ENCODE measurements at places on chromosomes 13 and 19.

DNA sequence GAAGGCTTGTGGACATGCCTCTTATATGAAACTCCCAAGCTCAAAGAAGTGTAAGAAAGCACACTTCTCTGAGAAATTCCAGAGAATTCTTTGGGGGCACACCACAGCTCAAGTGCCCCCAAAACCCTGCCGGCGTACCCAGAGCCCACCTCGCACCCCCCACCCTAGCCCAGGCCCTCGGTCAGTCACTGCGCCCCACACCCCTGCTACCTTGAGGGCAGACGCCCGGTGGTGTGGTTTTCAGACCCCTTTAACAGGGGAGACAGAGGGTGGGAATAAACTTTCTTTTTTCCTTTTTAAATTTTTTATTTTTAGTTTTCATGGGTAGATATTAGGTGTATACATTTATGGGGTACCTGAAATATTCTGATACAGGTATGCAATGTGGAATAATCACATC lies 29.5 kb downstream of the PEPD start:
- DNase-seq, result no peak

DNA sequence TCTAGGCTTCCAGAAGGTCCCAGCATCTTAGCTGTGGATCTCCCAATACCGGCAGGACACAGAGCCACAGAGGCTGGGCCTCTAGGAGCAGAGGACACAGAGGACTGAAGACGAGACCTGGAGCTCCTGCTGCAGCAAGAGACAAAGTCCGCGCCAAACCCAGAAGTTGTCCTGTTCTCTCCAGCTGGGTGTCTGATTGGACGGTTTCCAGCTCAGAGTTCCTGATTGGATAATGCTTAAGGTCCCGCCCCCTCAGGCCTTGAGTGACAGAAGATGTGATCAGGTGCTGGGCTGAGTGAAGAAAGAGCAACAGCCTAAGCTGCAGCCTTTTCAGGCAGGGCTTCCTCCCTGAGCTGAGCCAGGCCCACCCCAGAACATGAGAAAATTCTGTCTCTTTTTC lies 59.9 kb upstream of the ZNF85 start:
- no peak for DNase-seq

DNA sequence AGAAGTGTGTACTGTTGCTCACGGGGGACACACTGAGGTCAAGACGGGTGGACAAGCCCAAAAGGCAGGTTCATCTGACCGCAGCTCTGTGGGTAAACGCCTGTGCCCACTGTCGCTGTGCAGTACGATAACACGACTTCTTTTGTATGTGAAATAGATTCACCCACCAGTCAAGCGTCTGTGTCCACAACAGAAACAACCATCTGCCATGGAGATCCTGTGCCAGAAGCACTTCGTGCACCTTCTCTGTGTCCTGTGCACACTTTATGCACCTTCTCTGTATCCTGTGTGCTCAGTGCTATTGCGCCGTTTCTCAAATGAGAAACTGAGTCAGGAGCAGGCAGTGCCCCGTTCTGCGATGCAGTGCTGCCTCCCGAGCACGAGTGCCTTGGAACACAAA lies 138.9 kb downstream of the ATP11A start:
- DNase-seq, result no peak

DNA sequence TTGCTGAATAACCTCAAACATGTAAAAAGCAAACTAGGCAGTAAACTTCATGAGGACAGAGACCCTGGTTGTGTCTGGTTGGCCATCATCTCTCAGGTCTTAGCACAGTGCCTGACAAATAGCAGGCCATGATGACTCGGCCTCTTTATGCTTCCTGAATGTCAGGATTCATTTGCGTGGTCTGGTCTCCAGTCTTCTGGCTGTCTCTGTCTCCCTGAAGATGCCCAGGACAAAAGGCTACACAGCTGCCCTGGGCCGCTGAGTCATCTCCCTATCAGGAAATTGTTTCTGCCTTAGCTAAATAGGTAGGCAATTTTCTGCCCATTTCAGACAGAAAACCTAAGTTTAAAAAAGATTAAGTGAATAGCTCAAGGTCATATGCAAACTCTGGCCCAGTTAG lies 84.1 kb upstream of the FNDC3A start:
- no peak for DNase-seq

- peak; percentile 5 for DNase-seq
These were observed at the start of gene CCDC169 for GRCh38 chr13:36297366-36298338. Gene CCDC169 (minus strand): TSS chr13:36297814. CDS start chr13:36297719, 95 bp downstream.

DNA sequence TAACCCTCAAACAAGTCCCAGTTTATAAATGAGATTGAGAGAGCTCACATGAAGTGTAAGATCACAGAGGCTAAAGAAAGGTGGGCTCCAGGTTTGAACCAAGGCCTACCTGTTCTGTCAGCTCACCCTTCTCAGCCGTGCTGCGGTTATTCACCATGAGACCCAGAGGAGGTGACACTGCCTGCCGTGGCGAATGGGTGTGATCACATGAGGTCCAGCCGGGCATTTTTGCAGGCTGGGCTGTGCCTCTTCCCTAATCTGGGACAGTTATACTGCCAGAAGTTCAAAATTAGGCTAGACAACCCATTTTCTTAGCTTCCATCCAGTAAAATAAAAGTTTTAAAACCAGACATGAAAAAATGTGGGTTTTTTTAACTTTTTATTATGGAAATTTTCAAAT lies 146.8 kb downstream of the FOXO1 start:
- DNase-seq, result no peak

DNA sequence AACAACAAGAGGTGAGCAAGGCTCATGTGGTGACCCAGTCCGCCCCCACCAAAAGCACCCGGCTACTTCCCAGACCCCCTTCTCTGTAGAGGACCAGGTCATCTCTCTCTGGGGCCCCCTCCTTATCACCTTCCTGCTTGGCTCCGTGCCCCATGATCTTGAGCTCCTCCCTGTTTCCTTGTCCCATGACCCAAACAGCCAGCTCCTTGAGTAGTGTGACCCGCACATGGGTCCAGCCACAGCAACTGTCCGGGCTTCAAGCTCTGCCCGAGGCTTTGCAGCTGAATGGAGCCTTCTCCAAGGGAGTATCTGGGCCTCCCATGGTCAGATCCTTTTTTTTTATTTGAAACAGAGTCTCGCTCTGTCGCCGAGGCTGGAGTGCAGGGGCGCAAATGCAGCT lies 61.8 kb downstream of the MYO9B start:
- DNase-seq, result no peak

GRCh38 chr13:93343097-93343496 lies 116.5 kb downstream of the GPC6 start:
- no peak for DNase-seq

DNA sequence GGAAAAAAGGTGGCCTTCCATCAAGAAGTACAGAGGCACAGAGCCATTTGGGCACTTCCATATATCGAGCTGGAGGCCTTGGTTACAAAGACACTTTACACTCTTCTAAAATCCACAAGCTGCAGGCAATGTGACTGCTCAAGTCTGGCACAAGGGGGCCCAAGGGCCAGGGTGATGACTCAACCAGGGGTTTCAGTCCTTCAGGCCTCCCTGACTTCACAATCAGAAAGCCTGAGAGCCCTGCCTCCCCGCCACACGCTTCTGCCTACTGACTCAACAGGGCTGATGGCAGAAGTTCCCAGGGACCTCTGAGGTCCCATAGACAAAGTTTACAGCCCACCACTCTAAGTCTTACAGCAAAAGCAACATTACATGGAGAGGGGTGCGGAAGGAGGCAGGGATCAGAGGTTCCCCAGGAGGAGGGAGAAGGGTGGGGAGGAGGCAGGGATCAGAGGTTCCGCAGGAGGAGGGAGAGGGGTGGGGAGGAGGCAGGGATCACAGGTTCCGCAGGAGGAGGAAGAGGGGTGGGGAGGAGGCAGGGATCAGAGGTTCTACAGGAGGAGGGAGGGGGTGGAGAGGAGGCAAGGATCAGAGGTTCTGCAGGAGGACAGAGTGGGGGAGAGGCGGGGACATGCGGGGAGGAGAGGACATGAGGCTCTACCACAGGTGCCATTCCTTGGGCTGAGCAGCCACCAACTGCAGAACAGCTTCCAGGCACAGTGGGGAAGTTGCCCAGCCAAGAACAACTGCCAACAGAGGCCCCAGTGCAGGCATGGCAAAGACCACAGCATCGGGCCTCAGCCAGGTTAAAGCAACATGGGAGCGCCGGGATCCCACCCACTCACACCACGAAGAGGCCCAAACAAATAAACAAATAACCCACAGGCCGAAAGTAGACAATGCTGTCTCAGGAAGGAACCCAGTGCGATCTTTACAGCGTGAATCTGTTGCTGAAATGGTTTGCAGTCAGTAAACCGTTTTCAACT lies 52.0 kb downstream of the SLC7A1 start:
- no peak for DNase-seq

- no peak for DNase-seq
These were observed 258.5 kb downstream of the DLEU7 start for GRCh38 chr13:50584856-50585580.

- DNase-seq, result no peak
These were observed 83.2 kb downstream of the RUBCNL start for GRCh38 chr13:46303742-46304385.

- DNase-seq, result no peak
These were observed 43.4 kb upstream of the N4BP2L1 start for GRCh38 chr13:32471187-32471922.

GRCh38 chr13:30818323-30818960 lies 83.1 kb downstream of the ALOX5AP start:
- DNase-seq, result no peak

DNA sequence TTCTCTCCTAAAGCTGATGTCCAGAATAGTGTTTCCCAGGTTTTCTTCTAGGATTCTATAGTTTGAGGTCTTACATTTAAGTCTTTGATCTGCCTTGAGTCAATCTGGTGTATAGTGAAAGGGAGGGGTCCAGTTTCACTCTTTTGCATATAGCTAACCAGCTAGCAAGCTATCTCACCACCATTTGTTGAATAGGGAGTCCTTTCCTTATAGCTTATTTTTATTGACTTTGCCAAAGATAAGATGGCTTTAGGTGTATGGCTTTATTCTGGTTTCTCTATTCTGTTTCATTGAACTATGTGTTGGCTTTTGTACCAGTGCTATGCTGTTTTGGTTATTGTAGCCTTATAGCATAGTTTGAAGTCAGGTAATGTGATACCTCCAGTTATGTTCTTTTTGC lies 1386.1 kb downstream of the SLITRK5 start:
- no peak for DNase-seq

GRCh38 chr13:30869491-30869890 lies 36.6 kb upstream of the MEDAG start:
- DNase-seq, result no peak

DNA sequence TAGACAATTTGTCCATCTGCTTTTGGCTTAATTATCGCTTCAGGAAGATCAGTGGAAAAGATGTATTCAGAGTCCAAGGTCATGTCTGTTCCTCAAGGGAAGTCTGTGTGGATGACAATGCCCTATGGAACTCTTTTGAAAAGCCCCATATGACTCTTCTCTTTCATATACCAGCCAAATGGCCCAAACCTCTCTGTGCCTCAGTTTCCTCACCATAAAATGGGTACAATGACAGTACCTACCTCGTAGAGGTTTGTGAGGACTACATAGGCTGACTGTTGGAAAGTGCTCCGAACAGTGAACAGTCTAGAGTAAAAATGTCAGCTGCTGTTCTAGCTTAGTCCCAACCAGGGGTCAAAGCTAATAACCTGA lies 104.6 kb downstream of the COL4A2 start:
- no peak for DNase-seq

- DNase-seq, result no peak
These were observed 333.2 kb downstream of the MYO16 start for GRCh38 chr13:108962654-108963053.

DNA sequence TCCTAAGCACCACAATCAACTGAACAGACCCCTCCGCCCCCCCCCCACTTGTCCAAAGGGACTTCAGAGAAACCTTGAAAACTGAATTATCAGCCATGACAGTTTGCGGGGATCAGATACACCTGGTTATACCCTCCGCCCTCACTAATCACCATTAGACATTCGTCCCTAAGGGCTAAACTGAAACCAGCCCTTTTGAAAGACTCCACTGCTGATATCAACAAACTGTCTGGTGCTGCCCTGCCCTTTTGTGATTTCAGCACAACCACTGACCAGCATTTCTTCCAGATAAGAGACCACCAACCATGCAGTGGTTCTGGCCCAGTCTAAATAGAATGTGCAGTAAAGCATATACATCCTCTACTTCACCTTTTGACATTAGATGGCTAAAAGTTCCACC lies 1422.9 kb downstream of the EFNB2 start:
- no peak for DNase-seq

- no peak for DNase-seq
These were observed 17.7 kb downstream of the CEACAM8 start for GRCh38 chr19:42577016-42577415.

DNA sequence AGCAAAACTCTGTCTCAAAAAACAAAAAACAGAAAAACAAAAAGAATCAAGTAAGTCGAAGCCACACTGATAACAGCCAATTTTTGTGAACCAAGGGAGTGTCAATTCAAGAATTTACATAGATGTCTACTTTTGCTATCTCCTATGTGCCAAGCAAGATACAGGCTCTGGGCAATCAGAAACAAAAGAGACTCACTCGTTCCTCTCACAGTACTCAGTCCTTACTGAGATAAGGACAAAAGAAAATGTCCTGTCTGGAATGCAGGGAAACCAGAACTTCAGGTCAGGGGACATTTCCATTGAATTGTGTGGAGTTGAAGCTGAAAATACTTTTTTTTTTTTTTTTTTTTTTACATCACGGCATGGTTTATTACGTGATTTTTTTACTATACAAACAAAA lies 53.0 kb downstream of the NLRP12 start:
- no peak for DNase-seq

DNA sequence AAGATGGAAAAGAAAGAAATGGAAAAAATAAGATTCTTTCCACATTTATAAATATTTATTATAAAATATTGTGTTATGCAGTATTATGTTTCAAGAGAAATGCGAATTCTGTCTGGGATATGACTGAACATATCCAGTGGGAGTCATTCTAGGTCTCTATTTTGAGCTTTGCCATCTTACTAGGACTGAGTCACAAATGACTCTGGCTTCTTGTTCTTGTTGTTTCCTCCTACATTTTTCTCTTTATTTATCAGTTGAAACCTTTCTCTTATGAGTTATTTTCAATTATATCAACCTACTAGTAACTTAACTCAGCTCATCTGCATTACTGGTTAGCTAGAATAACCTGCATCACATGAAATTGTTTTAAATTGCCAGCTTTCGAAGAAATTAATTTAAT lies 1247.3 kb downstream of the SLITRK1 start:
- no peak for DNase-seq

- DNase-seq, result no peak
These were observed 5.1 kb upstream of the WBP4 start for GRCh38 chr13:41056194-41056593.

Data from esophagus squamous epithelium (tissue), 5 donors.